GM12878 (cell line): ENCODE measurements at places on chromosomes 4 and X. TPM values are rescaled to one million over a fixed set of nuclear protein-coding genes. Genes with fewer than 3 reads are reported as not detected.

DNA sequence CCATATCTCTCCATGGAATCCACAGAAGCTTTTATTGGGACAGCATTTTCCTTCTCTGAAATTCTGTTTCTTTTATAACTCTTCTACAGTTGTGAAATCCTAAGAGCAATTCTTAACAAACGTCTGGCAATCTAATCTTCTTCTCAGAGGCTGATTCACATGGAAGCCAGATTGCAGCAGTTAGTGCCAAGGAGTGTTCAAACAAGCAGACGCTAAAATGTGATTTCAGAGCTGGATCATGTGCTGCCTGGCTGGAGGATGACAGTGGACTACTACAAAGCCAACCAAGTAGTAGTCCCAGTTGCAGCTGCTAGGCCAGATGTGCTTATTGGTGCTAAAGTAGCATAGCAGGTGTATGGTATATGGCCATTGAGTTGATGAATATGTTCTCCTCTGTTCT is 27.7 kb upstream of the GLRB start:
- no peaks in the 10 kb centered on the region for H3K4me1 ChIP-seq
- no peak overlapping the region for H3K27ac ChIP-seq
- no peaks in the 10 kb centered on the region for H3K36me3 ChIP-seq
- no peak overlapping the region for H3K4me3 ChIP-seq
- H3K27me3 ChIP-seq: no peaks in the 10 kb centered on the region
- no peak for DNase-seq

GRCh38 chr4:161714022-161714751 is 449.6 kb downstream of the FSTL5 start:
- no peak overlapping the region for H3K27ac ChIP-seq
- no peaks in the 10 kb centered on the region for H3K4me1 ChIP-seq
- DNase-seq: no peak

- H3K27ac ChIP-seq: no peak overlapping the region
- H3K4me1 ChIP-seq: no peaks in the 10 kb centered on the region
- no peak for DNase-seq
- H3K36me3 ChIP-seq: no peaks in the 10 kb centered on the region
These were observed 93.2 kb downstream of the SORBS2 start for GRCh38 chr4:185718578-185719499.

GRCh38 chr4:8759987-8760386 is 111.7 kb downstream of the HMX1 start:
- DNase-seq: no peak
- no peak overlapping the region for H3K27ac ChIP-seq
- no peaks in the 10 kb centered on the region for H3K4me1 ChIP-seq
- no peak overlapping the region for H3K4me3 ChIP-seq

GRCh38 chr4:14452001-14452400 is 550.3 kb upstream of the CPEB2 start:
- no peak for DNase-seq
- H3K4me1 ChIP-seq: no peaks in the 10 kb centered on the region
- H3K27me3 ChIP-seq: no peaks in the 10 kb centered on the region
- no peaks in the 10 kb centered on the region for H3K36me3 ChIP-seq
- no peak overlapping the region for H3K4me3 ChIP-seq
- no peak overlapping the region for H3K27ac ChIP-seq

- no peak overlapping the region for H3K4me3 ChIP-seq
- H3K27ac ChIP-seq: no peak overlapping the region
- H3K4me1 ChIP-seq: peaks cover 16% of the 10 kb centered on the region
These were observed 116.7 kb upstream of the TMEM164 start for GRCh38 chrX:109886122-109886761.

DNA sequence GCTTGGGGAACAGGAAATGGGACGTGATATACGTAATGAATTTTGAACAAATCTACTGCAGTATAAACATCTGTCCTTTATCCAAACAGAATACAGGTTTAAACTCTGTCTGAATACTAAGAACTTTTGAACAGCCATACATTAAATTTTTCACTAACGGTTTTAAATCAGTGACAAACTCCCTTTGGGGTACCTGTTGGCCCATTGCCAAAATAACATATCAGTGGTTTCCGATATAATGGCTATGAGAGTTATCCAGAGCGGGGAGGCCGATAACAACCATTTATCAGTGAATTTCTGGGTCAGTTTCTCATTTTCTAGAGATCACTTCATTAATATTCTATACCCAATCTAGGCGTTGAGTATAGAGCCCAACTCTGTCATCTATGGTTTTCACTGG is 5.2 kb downstream of the SPIN2A start:
- H3K27ac ChIP-seq: no peak overlapping the region
- no peak overlapping the region for H3K4me3 ChIP-seq
- no peak for DNase-seq
- no peaks in the 10 kb centered on the region for H3K4me1 ChIP-seq

DNA sequence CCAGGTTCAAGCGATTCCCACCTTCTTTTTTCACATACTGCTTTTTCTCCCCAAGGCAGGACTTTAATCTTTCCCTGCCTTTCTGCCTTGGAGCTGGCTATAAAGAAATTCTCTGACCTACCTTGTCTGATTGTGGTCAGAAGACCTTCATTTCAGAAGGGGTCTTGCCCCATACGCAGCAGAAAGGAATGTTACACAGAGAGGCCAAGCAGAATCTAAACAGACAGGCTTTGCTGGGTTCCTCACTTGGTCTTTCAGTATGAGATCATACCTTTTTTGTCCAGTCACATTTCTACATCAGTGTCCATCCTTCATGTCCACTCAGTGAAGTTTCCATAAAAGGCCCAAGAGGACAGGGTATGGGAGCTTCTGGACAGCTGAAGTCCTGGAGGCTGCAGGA is 108.3 kb upstream of the RBPJ start:
- peaks cover 3% of the 10 kb centered on the region; the same call in 1 of the 2 replicates for H3K27me3 ChIP-seq
- no peak overlapping the region for H3K4me3 ChIP-seq
- no peak for DNase-seq
- H3K4me1 ChIP-seq: no peaks in the 10 kb centered on the region
- H3K27ac ChIP-seq: no peak overlapping the region

DNA sequence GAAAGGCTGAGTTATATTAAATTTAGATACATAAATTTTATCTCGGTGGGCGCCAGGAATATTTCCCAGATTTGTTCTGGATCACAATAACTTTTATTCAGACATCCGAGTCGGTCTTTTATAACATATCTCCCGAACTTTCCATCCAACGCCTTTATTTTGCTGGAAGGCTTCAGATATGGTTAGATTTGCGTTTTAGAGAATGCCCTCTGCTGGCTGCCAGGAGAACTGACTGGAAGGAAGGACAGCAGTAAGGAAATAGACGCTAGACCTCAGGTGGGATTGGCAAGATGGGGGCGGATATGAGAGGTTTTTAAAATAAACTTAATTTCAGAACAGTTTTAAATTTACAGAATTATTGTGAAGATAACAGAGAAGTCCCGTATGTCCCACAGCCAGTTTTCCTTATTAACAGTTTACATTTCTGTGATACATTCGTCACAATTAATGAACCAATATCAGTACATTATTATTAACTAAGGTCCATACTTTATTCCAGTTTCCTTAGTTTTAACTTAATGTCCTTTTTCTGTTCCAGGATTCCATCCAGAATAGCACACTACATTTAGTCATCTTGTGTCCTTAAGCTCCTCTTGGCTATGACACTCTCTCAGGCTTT is 4.6 kb upstream of the KANTR start:
- no peaks in the 10 kb centered on the region for H3K27me3 ChIP-seq
- H3K4me3 ChIP-seq: peak overlapping the region; percentile 32; the same call in 1 of the 2 replicates
- no peak overlapping the region for H3K27ac ChIP-seq

DNA sequence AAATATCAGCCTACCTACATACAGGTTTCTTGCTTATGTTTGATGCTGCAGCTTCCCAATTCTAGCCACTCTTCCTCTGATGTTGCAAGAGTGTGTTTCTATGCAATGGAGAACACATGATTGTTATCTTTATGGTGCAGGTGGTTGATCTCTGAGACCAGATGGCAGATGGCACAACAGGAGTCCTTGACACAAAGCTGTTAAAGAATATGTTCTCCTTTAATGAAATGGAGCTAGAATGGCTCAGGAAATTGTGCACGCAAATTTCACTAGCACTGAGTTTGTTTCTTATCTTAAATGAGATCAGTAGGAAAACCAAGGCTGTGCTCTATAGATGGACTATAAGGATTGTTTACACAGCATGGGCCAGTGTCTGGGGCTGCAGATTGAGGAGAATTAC is 29.9 kb upstream of the TTC29 start:
- H3K27me3 ChIP-seq: no peaks in the 10 kb centered on the region
- DNase-seq: no peak
- no peak overlapping the region for H3K4me3 ChIP-seq
- H3K36me3 ChIP-seq: no peaks in the 10 kb centered on the region
- no peaks in the 10 kb centered on the region for H3K4me1 ChIP-seq

DNA sequence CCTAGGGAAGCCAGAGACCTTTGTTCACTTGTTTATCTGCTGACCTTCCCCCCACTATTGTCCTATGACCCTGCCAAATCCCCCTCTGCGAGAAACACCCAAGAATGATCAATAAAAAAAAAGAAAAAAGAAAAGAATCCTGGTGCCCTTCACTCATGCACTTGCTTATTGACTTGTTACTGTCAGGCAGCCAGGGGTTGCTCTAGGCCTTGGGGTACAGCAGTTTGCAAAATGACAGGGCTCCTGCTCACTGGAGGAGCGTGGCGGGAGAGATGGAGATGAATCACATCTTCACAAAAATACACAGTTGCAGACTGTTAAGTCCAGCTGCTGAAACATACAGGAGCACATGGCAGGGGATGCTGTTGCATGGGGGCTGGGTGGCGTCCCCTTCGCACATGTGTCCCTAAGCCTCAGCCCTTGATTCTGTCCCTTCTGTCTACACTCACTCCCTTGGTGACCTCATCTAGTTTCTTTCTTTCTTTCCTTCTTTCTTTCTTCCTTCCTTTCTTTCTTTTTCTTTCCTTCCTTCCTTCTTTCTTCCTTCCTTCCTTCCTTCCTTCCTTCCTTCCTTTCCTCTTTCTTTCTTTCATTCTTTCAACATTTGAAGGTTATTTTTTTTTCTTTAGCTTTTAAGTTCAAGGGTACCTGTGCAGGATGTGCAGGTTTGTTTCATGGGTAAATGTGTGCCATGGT is 16.9 kb upstream of the TMEM271 start:
- no peak overlapping the region for H3K4me3 ChIP-seq
- no peaks in the 10 kb centered on the region for H3K36me3 ChIP-seq
- no peaks in the 10 kb centered on the region for H3K4me1 ChIP-seq
- DNase-seq: no peak
- H3K27ac ChIP-seq: no peak overlapping the region
- H3K27me3 ChIP-seq: no peaks in the 10 kb centered on the region

GRCh38 chr4:155604718-155605626 is 61.7 kb upstream of the GUCY1A1 start:
- H3K36me3 ChIP-seq: no peaks in the 10 kb centered on the region
- H3K27me3 ChIP-seq: no peaks in the 10 kb centered on the region
- H3K4me1 ChIP-seq: no peaks in the 10 kb centered on the region
- no peak overlapping the region for H3K4me3 ChIP-seq
- DNase-seq: no peak
- no peak overlapping the region for H3K27ac ChIP-seq

- H3K36me3 ChIP-seq: no peaks in the 10 kb centered on the region
- no peak overlapping the region for H3K4me3 ChIP-seq
- H3K27me3 ChIP-seq: no peaks in the 10 kb centered on the region
- DNase-seq: no peak
- no peak overlapping the region for H3K27ac ChIP-seq
These were observed 45.3 kb downstream of the ANK2 start for GRCh38 chr4:113094802-113095201.

GRCh38 chr4:148238086-148238485 is 204.1 kb downstream of the NR3C2 start:
- H3K4me3 ChIP-seq: no peak overlapping the region
- no peaks in the 10 kb centered on the region for H3K4me1 ChIP-seq
- H3K27me3 ChIP-seq: no peaks in the 10 kb centered on the region
- no peaks in the 10 kb centered on the region for H3K36me3 ChIP-seq
- DNase-seq: no peak

DNA sequence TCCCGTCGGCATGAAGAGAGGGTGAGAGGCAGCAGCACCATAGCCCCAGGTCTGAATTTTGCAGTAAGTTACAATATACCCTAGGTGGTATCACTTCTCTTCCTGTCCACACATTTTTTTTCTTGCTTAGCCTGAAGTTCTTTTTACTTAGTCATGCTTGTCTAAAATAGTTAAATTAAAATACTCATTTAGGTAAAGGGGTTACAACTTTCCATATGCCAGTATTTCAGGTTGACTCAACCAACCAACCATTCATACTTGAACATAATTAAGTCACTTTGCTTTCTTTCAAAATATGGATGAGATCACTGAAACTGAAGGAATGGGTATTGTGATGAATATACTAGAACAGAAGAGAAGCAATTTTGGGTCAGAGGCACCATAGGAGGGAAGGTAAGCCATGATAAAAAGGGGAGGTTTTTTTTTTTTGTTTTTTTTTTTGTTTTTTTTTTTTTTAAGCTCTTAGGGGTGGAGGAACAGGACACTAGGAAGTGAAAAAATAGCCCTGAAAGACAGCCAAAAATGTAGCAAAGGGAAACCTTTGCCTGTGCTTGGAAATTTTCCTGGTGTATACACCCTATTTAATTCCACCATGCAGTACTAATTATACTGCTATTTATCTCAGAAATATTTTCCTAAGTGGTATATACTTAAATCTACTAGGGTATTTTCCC is 41.8 kb downstream of the RPS6KA3 start:
- no peaks in the 10 kb centered on the region for H3K36me3 ChIP-seq
- H3K4me3 ChIP-seq: no peak overlapping the region
- no peak overlapping the region; the same call in 1 of the 2 replicates for H3K27ac ChIP-seq
- peaks cover 5% of the 10 kb centered on the region; the same call in 1 of the 2 replicates for H3K4me1 ChIP-seq
- DNase-seq: peak; percentile 35
- H3K27me3 ChIP-seq: no peaks in the 10 kb centered on the region

SPANXA1 gene
- total RNA-seq: not detected in 2 replicates

PITX2 gene
- total RNA-seq: not detected in 2 replicates

WDR17 gene
- 2.0 and 2.3 TPM in 2 replicates for total RNA-seq

LRAT gene
- not detected in 2 replicates for total RNA-seq

KLKB1 gene
- total RNA-seq: not detected in 2 replicates

DCHS2 gene
- 0.03 TPM in 1 of 2 replicates, not detected in the other for total RNA-seq

BMX gene
- total RNA-seq: not detected in 2 replicates

SOX3 gene
- not detected in 2 replicates for total RNA-seq

HSFX1 gene
- 0.35 and 0.56 TPM in 2 replicates for total RNA-seq

NDNF gene
- total RNA-seq: 0.08 and 0.26 TPM in 2 replicates

LIMCH1 gene
- 0.15 and 0.27 TPM in 2 replicates for total RNA-seq

MTNR1A gene
- total RNA-seq: not detected in 2 replicates
